ENCODE measurements at places on chromosomes 5 and 9.

DNA sequence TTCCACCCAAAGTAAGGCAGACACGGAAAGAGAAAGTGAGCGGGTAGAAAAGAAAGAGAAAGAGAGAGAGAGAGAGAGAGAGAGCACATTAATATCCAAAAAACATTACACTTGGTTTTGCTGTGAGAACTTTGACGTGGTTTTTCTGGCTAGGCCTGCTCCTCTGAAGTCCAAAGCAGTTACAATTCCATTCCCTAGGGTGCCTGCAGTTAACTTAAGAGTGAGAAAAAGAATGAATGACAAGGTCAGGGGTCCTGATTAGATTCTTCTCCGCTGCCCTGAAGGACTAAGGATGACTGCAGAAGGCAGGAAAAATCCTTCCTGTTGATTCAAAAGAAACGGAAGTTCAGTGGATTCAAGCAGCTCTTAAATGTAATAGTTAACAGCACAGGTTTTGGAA is 589.8 kb downstream of the PRELID2 start:
- DNase-seq, result no peak

- no peak for DNase-seq
Observed at GRCh38 chr9:8106362-8106761, 306.8 kb upstream of the DMAC1 start.

GRCh38 chr5:154858972-154859871 is 795 bp downstream of the CNOT8 start:
- no peak for DNase-seq

GRCh38 chr5:126846344-126846743 is 69.4 kb downstream of the LMNB1 start:
- no peak for DNase-seq

DNA sequence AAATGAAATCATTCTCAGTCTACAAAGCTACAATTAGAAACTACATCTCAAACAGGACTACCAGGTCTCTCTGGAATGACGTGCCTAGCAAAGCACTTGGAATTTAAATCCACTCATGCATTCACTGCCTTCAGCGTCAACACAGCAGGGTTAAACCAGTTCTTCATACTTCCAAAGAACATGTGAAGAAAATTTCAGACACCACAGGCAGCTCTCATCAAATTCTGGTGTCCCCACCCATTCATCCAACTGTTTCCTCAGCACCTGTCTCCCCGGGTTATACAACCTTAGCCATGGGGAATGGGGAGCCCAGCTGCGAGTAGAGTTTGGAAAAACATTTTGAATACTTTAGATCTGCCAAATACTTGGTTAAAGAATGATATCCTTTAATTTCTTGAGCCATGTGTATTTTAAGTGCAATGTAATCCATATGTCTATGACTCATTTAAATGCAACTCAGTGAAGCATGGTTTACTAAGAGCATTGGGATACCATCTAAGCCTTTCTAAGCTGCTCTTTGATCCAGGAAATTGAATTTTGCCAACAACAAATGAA is 17.5 kb downstream of the ADAM19 start:
- no peak for DNase-seq

DNA sequence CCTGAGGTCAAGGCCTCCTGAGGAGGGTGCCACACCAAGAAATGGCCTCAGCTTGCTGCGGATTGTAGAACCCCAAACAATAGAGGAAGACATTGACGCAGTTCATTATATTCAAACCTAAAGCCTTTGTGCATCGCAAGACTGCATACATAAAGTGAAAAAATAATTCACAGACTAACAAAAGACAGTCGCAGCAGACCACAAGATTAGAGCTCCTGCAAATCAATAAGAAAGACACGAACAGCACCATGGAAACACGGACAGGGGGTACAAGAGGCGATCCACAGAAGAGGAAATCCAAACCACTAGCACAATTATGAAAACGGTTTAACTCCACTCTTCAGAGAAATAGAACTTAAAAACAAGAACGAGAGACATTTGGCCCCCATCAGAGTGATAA is 10.0 kb upstream of the TCOF1 start:
- no peak for DNase-seq

DNA sequence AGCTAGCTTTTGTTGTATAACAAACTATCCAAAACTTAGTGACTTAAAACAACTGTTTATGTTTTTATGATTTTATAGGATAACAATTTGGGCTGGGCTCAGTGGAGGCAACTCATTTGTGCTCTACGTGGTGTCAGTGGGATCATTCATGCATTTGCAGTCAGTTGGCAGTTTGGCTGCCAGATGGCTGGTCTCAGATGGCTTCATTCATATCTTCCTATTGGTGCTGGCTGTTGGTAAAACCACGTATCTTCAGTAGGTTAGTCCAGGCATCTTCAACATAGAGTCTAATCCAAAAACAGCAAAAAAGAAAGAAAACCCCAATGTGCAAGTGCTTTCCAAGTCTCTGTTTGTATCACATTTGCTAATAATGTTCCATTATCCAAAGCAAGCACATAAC is 51.7 kb upstream of the RIC1 start:
- DNase-seq, result no peak

GRCh38 chr5:150181766-150182545 is 7.9 kb upstream of the SLC6A7 start:
- DNase-seq, result no peak

GRCh38 chr9:33946779-33947535 is 101.7 kb downstream of the UBAP2 start:
- DNase-seq, result no peak

DNA sequence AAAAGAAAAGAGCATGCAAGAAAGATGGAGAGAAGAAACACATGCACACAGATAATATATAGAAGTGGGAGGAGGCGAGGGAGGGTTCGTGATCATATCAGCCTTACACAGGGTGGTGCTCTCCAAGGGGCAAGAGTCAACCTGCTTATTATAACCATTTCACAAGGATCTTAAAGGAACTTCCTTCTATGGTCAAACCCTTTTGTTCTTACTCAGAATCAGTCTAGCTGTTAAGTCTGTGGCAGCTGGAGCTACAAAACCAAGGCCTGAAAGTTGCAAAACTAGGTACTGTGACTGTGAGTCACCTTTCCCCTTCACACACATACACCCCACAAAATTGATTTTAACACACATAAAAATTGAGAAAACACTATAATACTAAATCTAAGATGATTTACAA is 18.5 kb upstream of the ERMP1 start:
- DNase-seq, result no peak

DNA sequence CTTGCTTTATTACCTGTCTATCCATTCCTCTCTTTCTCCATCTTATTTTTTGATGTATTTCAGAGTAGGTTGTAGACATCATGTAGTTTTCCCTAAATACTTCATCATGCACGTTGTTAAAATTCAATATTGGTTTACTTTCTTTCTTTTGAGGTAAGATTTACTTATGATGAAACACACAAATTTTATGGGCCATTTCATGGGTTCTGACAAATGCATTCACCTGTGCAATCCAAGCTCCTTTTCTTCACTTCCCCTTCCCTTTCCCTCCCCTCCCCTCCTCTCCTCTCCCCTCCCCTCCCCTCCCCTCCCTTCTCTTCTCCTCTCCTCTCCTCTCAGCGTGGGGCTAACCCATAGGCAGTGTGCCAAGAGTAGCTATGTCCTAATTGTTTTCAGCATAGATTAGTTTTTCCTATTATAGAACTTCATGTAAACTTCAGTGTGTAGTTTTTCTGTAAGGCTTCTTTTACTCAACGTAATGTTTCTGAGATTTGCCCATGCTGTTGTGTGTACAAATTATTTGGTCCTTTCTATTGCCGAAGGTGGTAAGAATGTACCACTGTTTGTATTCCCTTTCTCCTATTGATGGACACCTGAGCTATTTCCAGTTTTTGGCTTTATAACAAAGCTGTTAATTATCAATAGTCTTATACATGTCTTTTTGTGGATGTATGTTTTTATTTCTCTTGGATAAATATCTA is 92.9 kb upstream of the CLINT1 start:
- DNase-seq, result no peak

DNA sequence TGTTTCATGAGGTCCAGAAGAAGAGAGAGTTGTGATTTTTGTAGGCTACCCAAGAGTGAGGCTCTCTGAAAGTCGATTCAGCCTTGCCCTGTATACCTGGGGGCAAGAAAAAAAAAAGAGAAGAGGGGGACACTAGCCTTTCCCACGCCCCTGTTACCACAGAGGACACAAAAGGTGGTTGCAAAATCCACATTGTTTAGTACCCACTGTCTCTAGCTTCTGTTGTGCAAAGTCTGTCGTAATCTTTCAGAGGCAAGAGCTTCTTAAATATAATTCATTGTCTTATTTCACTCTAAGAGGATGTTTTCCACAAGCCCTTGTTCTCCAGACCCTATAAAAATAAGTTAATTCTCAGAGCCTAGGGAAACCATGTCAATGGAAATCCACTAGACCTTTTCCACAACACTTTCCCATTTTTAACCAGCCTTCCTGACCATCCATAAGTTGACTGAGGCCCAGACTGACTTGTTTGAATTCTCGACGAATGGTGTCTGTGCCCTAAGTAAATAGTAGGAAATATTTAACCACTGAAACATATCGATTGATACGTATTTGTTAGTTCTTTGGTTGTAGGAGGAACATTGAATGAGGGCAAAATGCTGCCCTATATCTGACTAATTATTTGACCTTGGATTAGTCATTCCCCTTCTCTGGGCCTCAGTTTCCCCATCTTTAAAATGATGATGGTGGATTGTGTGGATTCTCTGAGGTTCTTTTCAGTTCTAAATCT is 182.7 kb downstream of the PAPPA start:
- no peak for DNase-seq

DNA sequence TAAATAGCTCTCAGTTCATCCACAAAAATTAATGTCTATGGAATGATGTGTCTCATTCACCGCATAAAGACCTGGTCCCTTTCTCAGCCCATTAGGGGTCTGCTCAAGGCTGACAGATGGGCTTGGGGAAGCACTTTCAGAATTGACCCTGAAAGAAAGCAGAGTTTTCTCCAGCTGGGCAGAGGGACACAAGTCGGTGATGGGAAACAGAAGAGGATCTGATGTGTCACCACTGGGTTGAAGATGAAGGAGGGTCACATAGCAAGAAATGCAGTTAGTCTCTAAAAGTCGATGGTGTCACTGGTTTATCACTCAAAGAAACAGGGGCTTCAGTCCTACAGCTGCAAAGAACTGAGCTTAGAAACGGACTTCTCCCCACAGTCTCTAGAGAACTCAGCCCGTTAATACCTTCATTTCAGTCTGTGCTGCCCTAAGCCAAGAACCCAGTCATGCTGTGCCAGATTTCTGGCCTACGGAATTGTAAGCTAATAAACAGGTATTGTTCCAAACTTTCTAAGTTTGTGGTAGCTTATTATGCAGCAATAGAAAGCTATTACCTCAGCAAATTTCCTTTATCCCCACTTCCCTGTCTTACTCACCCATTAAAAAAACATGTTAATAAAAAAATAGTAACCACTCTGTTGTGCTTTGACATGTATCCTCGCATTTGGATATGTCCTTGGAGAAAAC is 64.6 kb downstream of the ADAMTS12 start:
- DNase-seq, result no peak

- no peak for DNase-seq
Observed at GRCh38 chr5:120604884-120605283, 140.8 kb downstream of the PRR16 start.

DNA sequence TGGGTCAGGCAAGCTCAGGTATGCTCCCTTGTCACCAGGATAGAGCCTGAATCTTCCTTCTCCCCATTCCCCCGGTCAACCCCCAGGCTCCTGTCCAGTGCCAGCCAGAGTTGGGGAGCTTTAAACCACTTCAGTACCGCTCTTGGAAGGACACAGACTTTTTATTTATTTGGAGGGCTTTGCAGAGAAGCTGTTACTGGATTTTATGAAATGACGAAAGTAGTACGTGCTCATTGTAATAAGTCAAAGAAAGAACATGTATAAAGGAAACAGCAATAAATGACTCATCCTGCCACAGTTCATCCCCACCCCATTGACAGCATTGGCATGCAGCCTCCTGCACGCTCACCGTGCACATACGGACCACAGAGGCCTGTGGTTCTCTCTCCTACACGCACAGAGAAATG is 230.3 kb downstream of the AUH start:
- no peak for DNase-seq

DNA sequence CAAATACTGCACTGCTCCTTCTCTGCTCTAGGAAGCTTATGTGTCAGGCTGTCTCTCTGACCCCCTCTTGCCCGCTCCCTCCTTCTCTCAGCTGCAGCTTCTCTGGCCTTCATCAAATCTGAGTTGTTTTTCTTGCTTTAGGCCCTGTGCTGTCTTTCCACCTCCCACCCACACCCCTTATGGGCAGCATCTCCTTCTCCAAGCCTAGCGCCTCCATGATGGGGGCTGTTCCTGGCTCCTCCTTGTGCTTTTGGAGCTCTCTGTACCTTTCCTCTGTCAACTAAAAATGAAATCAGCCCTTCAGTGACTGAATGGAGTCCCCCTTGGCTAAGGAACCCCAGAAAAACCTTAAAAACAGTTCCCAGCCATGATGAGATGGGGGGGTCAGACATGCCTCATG is 6.6 kb upstream of the CFAP157 start:
- no peak for DNase-seq

DNA sequence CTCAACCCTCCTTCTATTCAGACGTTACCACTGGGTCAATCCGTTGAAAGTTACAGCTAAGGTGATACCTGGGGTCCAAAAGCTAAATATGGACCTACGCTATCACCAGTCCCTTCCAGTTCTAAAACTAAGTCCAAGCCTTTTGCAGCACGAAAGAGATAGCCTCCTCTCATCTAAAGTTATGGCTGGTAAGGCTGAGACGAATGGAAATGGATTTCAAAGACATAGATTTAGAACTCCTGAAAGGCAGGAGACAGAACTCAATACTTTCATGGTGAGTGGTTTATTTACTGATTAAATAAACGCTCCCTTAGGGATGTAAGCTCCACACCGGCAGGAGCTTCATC is 751 bp upstream of the RIC1 start:
- DNase-seq, result no peak

All from tibial nerve (tissue), 4 donors.